ENCODE measurements at places on chromosomes 6 and 20. TPM values are rescaled to one million over a fixed set of nuclear protein-coding genes. Genes with fewer than 3 reads are reported as not detected.
A peak's percentile ranks its signal among the peaks of the same experiment; 100 is the strongest.

The HDGFL1 gene
- not detected for total RNA-seq

- H3K4me1 ChIP-seq, result no peaks in the 10 kb centered on the region
- H3K36me3 ChIP-seq, result no peaks in the 10 kb centered on the region
- H3K27me3 ChIP-seq, result no peaks in the 10 kb centered on the region
- no peak overlapping the region for H3K27ac ChIP-seq
Measured at GRCh38 chr6:91166271-91167046, 579.6 kb upstream of the MAP3K7 start.

GRCh38 chr6:21596949-21597682 lies 3.6 kb downstream of the SOX4 start:
- peak overlapping the region; percentile 93 for H3K27ac ChIP-seq
- no peak for DNase-seq
- H3K36me3 ChIP-seq, result peaks cover 2% of the 10 kb centered on the region
- no peaks in the 10 kb centered on the region for H3K27me3 ChIP-seq
- peak overlapping the region; percentile 99 for H3K4me3 ChIP-seq

GRCh38 chr20:41738604-41739206 lies 120.5 kb upstream of the CHD6 start:
- no peaks in the 10 kb centered on the region for H3K36me3 ChIP-seq
- peak; percentile 82 for DNase-seq
- H3K27me3 ChIP-seq, result no peaks in the 10 kb centered on the region
- H3K27ac ChIP-seq, result no peak overlapping the region

DNA sequence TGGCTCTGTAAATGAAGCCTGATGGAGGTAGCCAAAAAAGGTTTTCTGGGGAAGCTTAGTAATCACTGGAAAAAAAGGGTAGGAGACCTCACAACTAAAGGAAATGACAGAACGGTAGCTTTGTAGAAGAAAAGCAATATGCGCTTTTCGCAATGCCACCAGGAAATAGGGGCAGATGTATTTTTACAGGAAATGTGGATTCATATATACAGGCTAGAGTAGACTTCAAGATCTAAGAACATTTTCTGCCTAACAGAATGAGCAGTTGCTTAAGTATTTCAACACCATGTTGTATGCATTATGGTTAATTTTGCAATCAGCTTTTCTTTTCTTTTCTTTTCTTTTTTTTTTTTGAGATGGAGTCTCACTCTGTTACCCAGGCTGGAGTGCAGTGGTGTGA lies 219.6 kb downstream of the CD83 start:
- H3K4me1 ChIP-seq, result no peaks in the 10 kb centered on the region
- H3K27me3 ChIP-seq, result no peaks in the 10 kb centered on the region
- no peak overlapping the region for H3K4me3 ChIP-seq
- no peak overlapping the region for H3K27ac ChIP-seq

- no peaks in the 10 kb centered on the region for H3K36me3 ChIP-seq
- H3K27me3 ChIP-seq, result no peaks in the 10 kb centered on the region
- H3K4me3 ChIP-seq, result no peak overlapping the region
- H3K27ac ChIP-seq, result no peak overlapping the region
- no peak for DNase-seq
Measured at GRCh38 chr6:100065348-100065747, 71.3 kb upstream of the MCHR2 start.

All from Caco-2 (cell line).